MCF 10A (cell line): ENCODE measurements at places on chromosomes 2 and 18. TPM values are rescaled to one million over a fixed set of nuclear protein-coding genes. Genes with fewer than 3 reads are reported as not detected.

DNA sequence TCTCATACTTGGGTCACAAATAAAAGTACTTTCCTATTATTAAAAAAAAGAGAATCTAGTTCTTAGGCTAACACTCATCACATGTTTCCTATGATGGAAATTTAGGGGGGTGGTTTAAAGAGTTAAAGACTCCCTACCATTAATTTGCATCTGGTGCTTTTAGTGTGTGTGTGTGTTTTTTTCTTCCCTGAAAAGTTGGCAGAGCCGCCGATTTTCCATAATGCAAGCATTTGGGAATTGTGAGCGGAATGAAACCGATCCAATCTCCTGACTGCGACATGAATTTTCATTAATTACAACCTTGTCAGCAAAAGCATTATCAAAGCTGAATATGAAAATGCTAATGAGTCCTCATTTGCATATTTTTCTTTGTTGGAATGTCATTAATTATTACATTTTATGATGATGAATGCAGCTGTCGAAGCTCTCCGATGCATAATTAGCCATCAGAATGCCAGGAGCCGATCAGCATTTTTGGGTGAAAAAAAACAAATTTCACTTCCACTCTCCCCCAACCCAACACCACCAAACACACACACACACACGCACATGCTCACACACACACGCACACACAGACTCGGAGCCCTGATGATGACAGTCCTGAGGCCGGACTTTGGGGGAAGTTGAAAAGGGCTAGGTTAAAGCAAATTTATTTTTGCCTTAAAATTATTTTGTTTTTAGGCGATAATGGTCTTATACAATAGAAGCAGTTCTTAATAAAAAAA, 165.4 kb downstream of the TCF4 start:
- no peak for DNase-seq

GRCh38 chr2:1707771-1708418, 36.4 kb downstream of the PXDN start:
- DNase-seq = peak; percentile 98

GRCh38 chr2:240793313-240794177, 26.5 kb downstream of the KIF1A start:
- DNase-seq = no peak

Gene IL37
- not detected in 2 replicates for total RNA-seq

DNA sequence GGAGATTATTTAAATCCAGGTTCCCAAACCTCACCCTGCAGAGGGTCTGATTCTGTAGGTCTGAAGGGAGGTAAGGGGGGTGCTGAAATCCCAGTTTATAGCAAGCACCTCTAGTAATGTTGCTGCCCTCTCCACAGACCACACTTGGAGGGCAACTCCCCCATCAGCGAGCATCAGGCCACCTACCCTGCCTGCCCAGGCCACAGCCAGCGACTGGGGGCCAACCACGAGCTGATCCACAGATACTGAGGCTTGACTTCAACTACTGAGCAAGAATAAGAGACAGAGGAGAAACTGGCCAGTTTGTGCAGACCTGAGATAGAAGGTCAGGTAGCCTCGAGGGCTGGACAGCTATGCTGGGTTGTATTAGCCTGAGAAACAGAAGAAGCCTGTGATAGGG, 36.3 kb upstream of the LBH start:
- no peak for DNase-seq
